ENCODE measurements at places on chromosomes 5 and 9.
A peak's percentile ranks its signal among the peaks of the same experiment; 100 is the strongest.

- no peak for DNase-seq
Measured at GRCh38 chr5:95770830-95771708, 39.9 kb downstream of the RHOBTB3 start.

GRCh38 chr5:180591311-180591887 is at the start of gene SCGB3A1:
TSS of gene SCGB3A1 (minus strand) at chr5:180591499. CDS start at chr5:180591462, 37 bp downstream.
- DNase-seq, result no peak

- no peak for DNase-seq
Measured at GRCh38 chr5:135481387-135481786, 29.2 kb upstream of the TIFAB start.

DNA sequence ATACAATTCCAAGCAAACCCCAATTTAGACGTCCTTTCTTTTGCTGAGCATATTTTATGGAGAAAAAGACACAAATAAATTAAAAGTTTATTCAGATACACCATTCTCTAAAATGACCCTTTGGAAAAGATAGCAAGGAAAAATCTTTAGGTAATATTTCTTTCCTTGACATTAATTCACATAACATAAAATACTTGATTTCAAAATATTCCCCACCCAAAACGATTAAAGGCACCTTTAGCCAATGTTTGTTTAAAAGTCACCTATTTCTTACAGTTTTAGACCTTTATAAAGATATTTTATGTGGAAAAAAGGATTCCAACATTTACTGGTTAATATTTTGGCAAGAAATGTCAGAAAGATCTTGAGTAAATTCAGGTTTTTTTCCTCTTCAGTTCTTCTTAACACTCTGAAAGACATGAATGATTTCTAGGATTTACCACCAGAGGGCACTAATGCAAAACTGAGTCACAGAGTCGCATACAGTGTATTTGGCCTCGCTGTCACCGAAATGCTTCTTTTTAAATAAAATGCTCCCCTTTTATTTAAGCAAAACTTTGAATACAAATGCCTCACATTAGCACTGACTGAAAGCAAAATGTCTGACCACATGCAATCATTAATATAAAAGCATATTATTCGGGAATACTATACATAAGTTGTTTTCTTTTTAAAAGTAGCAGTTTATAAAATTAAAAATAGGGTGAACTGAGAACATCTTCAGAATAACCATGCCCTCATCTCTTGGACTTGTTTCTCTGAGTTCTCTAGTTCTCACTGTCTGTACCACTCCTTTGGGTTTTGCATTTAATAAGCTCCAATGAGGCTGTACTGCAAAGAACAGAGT is 122.5 kb downstream of the SLC1A3 start:
- peak; percentile 73 for DNase-seq

- peak; percentile 80 for DNase-seq
Measured at GRCh38 chr9:98971168-98971914, 27.6 kb downstream of the COL15A1 start.

DNA sequence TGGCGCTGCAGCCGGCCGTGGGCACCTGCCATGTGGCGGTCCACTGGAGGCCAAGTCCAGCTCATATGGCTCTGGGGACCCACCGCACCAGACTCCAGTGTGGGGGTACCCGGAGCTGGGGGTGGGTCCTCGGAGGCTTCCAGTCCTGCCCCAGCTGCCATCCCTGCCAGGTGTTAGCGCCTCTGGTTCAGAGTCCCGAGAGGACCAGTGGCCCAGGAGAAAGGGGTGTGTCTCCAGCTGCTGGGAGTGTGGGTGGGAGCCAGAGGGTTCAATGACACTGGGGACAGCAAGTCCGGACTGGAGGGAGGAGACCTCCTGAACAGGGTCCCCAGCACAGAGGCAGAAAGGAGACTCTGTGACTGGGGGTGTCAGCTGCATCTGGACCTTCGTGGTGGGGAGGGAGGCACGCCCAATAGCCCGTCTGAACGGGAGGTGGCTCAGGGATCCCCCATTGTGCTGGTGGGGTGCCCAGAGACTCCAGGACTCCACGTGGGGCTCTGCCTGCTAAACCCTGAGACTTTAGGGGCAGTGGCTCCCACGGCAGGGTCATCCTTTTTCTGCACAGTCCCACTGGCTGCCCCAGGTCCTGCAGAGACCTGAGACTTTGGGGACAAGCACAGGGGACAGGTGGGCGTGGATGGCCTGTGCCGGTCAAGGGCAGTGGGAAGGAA is 2.4 kb upstream of the AHRR start:
- DNase-seq, result no peak

- DNase-seq, result peak; percentile 12
Measured at GRCh38 chr9:131562032-131562959, 17.0 kb downstream of the PRRT1B start.

Measured in astrocyte of the spinal cord (primary cell).